B cell (primary cell): ENCODE measurements at places on chromosomes 3 and 15. TPM values are rescaled to one million over a fixed set of nuclear protein-coding genes. Genes with fewer than 3 reads are reported as not detected.

DNA sequence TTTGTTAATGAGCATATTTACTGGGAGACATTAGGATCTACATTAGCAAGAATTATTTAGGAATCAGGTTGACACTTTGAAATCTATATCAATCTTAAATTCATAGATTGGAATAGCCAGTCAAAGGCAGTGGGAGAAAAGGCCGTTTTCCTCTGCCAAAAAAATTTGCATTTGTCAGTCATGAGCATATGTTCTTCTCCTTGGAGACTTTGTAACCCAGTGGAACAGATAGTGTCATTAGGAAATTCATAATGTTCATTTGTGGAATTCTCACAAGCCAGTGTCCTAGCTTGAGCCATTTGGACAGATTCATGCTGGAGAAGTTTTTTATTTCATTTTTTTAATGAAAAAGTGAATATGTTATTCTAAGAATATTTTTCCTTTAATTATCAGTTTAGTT is 260.1 kb downstream of the OXSM start:
- H3K27me3 ChIP-seq, result no peaks in the 10 kb centered on the region
- no peak overlapping the region for H3K4me3 ChIP-seq
- no peak for DNase-seq
- H3K27ac ChIP-seq, result no peak overlapping the region
- H3K36me3 ChIP-seq, result no peaks in the 10 kb centered on the region

DNA sequence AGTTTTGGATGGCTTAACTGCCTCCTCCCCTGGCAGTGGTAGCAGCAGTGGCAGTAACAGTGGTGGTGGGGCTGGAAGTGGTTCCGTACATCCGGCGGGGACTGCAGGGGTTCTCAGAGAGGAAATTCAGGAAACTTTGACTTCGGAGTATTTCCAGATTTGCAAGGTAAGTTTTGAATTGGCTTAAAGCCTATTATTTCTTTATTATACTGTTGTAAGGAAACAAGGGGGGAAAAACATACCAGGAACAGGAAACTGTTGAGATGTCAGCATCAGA is 1.5 kb downstream of the STXBP5L start:
- H3K27me3 ChIP-seq, result peaks cover 22% of the 10 kb centered on the region
- no peak for DNase-seq
- peaks cover 24% of the 10 kb centered on the region for H3K4me1 ChIP-seq

DNA sequence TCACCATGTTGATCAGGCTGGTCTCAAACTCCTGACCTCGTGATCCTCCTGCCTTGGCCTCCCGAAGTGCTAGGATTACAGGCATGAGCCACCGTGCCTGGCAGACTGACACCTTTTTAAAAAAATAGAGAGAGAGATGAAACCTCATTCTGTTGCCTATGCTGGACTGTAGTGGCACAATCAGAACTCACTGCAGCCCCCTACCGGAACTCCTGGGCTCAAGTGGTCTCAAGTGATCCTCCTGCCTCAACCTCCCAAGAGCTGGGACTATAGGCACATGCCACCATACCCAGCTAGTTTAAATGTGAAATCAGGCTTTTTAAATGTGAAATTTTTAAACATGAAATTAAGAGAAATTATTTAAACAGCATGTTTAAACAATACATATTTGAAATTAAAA is 265.2 kb upstream of the UBE2E1 start:
- DNase-seq, result no peak
- H3K27me3 ChIP-seq, result no peaks in the 10 kb centered on the region
- no peaks in the 10 kb centered on the region for H3K36me3 ChIP-seq
- no peak overlapping the region for H3K27ac ChIP-seq

Gene CYP8B1
- not detected in 2 replicates for total RNA-seq

DNA sequence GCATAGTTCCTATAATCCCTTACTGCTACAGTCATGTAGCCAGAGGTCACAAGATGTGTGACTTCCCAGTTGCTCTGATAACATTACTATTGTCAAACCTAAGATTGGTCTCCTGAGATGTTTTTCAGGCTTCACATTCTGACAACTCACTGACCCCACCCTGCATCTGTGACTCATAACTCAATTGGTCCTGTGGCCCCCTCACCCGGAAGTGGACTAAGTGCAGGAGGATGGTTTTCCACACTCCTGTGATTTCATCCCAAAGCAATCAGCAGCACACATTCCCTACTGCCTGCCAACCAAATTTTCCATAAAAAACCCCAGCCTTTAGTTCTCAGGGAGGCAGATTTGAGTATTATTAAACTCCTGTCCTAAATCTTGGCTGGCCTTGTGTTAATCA is 564.9 kb upstream of the ZNF385D start:
- H3K4me3 ChIP-seq, result no peak overlapping the region
- H3K36me3 ChIP-seq, result no peaks in the 10 kb centered on the region
- no peak for DNase-seq
- no peak overlapping the region for H3K27ac ChIP-seq
- no peaks in the 10 kb centered on the region for H3K4me1 ChIP-seq
- H3K27me3 ChIP-seq, result no peaks in the 10 kb centered on the region

Gene ANKRD34C
- total RNA-seq, result not detected in 2 replicates

DNA sequence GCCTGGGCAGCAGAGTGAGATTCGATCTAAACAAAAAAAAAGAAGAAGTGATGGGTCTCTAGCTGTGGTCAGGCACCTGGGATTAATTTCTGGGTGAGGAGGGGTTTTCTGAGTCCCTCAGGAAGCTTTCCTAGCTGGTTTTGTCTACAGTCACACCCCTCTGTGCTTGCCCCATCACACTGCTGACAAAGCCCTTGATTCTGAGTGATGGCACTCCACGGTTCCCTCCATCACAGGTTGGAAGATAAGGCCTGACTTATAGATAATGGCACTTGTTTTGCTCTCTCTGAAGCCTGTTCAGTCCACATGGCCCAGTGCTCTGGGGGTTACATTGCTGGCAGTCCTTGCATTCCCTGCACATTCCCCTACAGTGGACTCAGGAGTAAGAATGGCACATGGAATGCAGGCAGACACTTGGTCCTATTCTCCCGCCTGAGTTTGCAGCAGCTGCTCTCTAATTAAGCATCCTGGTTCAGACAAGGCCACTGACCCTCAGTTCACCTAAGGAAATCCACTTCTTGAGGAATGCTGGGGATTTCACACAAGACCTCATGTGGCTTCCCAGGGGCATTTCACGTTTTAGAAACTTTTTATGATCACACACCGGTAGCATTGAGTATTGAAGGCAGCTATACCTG is 81.0 kb upstream of the NMNAT3 start:
- no peaks in the 10 kb centered on the region for H3K4me1 ChIP-seq
- DNase-seq, result no peak
- H3K36me3 ChIP-seq, result no peaks in the 10 kb centered on the region
- no peak overlapping the region for H3K27ac ChIP-seq
- H3K27me3 ChIP-seq, result no peaks in the 10 kb centered on the region

GRCh38 chr15:31487811-31488436 is 161.3 kb downstream of the KLF13 start:
- peak; percentile 29 for DNase-seq
- no peaks in the 10 kb centered on the region for H3K36me3 ChIP-seq
- H3K27me3 ChIP-seq, result no peaks in the 10 kb centered on the region
- peaks cover 26% of the 10 kb centered on the region for H3K4me1 ChIP-seq
- H3K27ac ChIP-seq, result no peak overlapping the region
- no peak overlapping the region for H3K4me3 ChIP-seq

DNA sequence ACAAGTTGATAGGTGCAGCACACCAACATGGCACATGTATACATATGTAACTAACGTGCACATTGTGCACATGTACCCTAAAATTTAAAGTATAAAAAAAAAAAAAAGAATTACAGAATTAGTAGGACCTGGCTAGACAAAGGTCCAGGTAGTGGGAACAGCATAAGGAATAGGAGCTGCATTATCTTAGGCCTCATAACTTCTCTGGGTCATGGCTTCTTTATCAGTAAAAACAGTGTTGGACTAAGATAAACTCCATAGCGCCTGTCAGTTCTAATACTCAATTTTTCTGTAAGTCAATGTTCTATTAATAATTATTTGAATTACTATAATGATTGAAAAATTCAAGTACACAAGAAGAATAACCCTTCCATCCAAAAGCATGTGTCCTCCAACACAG is 98.3 kb downstream of the HERC1 start:
- DNase-seq, result no peak
- no peaks in the 10 kb centered on the region for H3K4me1 ChIP-seq
- no peak overlapping the region for H3K4me3 ChIP-seq
- no peaks in the 10 kb centered on the region for H3K27me3 ChIP-seq

DNA sequence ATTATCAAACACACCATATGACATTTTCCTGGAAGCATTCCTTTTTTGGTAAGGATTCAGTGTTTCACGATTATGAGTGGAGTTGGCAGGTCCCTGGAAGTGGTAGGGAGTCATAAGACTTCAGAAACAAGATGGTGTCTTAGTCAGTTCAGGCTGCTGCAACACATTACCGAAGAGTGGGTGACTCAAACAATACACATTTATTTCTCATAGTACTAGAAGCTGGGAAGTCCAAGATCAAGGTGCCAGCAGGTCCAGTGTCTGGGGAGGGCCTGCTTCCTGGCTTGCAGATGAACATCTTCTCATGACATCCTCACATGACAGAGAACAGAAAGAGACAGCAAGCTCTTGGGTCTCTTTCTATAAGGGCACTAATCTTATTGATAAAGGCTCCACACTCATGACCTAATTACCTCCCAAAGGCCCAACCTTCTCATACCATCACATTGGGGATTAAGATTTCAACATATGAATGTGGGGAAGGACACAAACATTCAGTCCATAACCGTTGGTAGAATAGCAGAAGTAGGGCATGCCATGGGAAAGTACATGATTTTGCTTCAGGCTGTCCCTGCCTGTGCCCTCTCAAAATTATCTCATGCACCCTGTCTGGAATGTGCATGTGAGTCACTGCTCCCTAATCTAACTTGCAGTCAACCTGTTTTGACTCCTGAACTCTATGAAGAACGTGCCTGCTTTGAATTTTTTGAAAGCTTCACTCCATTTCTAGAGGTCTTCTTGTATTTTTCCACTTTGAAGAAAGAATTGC is 72.5 kb downstream of the GTPBP8 start:
- DNase-seq, result no peak
- H3K27ac ChIP-seq, result no peak overlapping the region
- H3K36me3 ChIP-seq, result peaks cover 2% of the 10 kb centered on the region
- no peaks in the 10 kb centered on the region for H3K27me3 ChIP-seq
- no peaks in the 10 kb centered on the region for H3K4me1 ChIP-seq

DNA sequence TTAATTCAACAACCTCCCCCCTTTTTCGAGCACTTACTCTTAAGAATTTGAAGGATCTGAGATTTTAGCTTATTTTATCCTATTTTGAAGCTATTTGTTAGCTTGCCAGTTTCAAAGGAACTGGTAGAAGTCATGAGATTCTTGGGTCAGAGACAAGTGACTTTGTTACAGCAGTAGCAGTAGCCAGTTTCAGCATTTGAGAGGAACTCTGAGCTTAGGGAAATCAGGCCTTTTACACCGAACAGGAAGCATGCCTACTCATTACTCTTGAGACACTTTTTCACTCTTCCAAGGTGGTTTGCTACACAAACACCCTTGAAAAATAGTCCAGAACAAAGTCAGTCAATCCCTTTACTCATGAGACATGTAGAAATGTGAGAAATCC is 24.5 kb upstream of the TM4SF1 start:
- no peak overlapping the region for H3K4me3 ChIP-seq
- no peaks in the 10 kb centered on the region for H3K36me3 ChIP-seq
- no peak for DNase-seq
- no peaks in the 10 kb centered on the region for H3K4me1 ChIP-seq
- no peak overlapping the region for H3K27ac ChIP-seq
- H3K27me3 ChIP-seq, result no peaks in the 10 kb centered on the region

Gene CCRL2
- total RNA-seq, result 2.3 and 2.6 TPM in 2 replicates
